NCI-H187 (cell line): ENCODE measurements at places on chromosomes 11 and 22.

GRCh38 chr22:49930596-49931412 is 12.4 kb downstream of the CRELD2 start:
- DNase-seq, result no peak

DNA sequence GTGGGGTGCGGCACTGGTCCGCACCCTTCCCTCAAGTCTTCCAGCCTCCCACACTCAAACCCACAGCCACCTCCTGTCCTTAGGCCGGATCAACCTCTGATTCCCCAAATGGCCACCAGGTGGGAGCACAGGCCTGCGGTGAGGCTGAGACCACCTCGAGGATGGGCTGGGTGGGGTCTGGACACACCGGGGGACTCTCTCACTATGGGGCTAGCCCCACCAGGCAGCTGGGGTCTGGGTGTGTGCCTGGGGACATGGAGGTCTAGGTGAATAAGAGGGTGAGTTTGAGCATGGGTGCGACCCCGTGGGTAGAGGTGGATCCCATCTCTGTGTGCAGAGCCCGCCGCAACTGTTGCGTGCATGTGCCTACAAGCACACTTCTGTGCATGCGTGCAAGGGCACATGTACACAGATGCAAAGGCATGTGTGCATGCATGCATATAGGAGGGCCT is 32.6 kb downstream of the MYO18B start:
- no peak for DNase-seq

GRCh38 chr11:113974741-113975470 is at the start of gene HTR3A:
HTR3A (plus strand) TSS chr11:113975108; CDS start chr11:113975326, 218 bp downstream.
- peak; percentile 73 for DNase-seq

- DNase-seq, result peak; percentile 51
These were observed 732.7 kb upstream of the TENM4 start for GRCh38 chr11:80173371-80174136.

DNA sequence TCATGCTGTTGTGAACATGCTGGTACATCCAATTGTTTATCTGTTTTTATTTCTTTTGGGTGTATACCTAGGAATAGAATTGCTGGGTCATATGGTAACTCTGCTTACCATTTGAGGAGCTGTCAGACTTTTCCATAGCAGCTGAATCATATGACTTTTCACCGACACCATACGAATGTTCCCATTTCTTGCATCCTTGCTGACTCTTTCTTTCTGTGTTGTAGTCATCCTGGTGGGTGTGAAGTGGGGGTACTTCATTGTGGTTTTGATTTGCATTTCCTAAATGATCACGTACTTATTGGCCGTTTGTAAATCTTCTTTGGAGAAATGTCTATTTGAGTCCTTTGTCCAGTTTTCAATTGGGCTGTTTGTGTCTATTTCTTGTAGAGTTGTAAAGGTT is 26.5 kb downstream of the ATXN10 start:
- no peak for DNase-seq

GRCh38 chr22:33519071-33519973 is 401.0 kb downstream of the LARGE1 start:
- no peak for DNase-seq

DNA sequence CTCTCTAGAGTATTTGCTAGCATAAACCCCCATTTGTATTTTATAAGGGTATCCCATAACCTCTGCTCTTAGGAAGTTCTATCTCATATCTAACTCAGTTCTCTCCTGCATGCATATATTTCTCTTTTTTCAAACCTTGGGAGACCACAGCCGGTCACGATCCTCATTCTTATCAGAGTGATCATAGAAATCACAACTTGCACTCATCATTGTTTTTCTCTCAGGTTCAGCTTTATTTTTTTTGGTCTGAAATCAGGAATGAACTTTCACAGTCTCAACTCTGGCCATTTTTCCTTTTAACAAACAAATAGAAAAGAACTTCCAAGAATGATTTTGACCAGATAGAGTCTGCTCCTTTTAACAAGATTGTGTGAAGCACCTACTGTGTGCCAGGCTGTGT is 98.6 kb upstream of the BLID start:
- no peak for DNase-seq

- no peak for DNase-seq
These were observed 13.6 kb upstream of the EED start for GRCh38 chr11:86230921-86231434.

DNA sequence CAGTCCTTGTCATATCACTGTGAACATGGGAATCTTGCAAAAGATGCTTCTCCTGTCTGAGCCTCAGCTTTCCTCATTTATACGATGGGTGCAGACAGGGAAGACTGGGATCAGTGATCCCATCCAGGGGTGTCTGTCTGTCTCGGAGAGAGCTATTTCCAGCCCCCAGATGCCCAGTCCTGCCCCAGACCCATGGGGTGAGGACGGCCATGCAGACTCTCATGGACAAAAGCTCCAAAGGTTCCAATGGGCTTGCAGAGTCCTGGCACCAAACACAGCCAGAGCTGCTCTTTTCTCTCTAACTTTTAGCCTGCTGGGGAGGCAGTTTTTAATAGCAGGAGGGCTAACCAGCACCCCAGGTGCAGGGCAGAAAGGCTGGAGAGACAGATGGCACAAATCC is 5.2 kb downstream of the SCUBE1 start:
- no peak for DNase-seq

GRCh38 chr22:23698094-23698493 is 7.3 kb downstream of the RGL4 start:
- no peak for DNase-seq

- no peak for DNase-seq
These were observed at the start of gene SLC5A4 for GRCh38 chr22:32255217-32255616. SLC5A4 (minus strand) TSS chr22:32255347; CDS start chr22:32255329, 18 bp downstream.

DNA sequence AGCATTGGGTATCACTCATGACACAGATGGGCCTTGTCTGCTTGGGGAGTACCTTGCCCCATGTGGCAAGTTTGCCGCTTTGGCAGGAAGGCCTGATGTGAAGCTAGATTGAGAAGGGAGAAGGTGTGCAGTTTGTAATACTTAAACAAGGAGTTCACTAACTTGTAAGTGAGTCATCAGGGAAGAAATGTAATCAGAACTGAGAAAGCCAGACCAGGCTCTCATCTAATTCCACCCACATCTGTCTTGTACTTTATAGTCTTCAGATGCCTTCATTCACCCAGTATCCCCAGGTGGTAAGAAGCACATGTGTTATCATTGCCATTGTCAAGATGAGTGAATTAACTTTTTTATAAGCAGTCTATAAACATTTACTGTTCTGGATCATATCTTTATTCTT is 116.0 kb upstream of the DDI1 start:
- DNase-seq, result no peak
